ENCODE measurements at places on chromosomes 12 and 14. TPM values are rescaled to one million over a fixed set of nuclear protein-coding genes. Genes with fewer than 3 reads are reported as not detected.

Gene TIMELESS
- total RNA-seq: 47.0 TPM

DNA sequence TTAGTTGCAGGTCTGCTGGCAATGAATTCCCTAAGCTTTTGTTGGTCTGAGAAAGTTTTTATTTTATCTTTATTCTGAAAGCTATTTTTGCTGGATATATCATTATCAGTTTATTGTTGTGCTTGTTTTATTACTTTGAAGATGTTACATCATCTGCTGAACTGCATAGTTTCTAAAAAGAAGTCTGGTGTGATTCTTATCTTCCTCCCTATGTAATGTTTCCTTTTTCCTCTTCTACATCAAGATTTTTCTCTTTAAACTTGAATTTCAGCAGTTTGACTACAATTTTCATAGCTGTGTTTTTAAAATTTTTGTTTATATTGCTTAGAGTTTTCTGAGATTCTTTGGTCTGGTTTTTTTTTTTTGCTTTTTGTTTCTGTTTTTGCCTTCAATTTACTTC lies 137.1 kb upstream of the PMCH start:
- no peak for DNase-seq

GRCh38 chr12:13060581-13060980 lies 16.4 kb downstream of the FAM234B start:
- no peak for DNase-seq

GRCh38 chr12:72349491-72349890 lies 77.3 kb downstream of the TRHDE start:
- DNase-seq: no peak

DNA sequence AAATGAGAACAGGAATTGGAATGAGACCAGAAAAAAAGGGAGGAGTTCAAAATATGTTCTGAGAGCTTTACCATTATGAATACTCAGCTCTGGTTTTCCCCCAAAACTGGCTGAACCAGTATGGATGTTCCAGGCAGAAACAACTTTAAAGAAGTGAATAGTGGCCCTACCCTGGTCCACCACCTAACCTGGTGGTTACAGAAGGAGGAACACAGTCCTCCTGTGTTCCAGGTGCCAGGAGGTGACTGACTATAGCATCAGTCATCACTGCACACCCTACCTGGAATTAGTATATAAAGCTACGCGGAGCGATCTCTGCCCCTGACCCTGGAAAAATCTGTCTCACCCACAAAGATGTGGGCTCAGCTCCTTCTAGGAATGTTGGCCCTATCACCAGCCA lies at the start of gene A2ML1:
Gene A2ML1, plus strand, starts transcription at position 324 of the 400 bp plus-strand sequence. Its CDS starts 31 bp downstream, at position 355.
- no peak for DNase-seq

DNA sequence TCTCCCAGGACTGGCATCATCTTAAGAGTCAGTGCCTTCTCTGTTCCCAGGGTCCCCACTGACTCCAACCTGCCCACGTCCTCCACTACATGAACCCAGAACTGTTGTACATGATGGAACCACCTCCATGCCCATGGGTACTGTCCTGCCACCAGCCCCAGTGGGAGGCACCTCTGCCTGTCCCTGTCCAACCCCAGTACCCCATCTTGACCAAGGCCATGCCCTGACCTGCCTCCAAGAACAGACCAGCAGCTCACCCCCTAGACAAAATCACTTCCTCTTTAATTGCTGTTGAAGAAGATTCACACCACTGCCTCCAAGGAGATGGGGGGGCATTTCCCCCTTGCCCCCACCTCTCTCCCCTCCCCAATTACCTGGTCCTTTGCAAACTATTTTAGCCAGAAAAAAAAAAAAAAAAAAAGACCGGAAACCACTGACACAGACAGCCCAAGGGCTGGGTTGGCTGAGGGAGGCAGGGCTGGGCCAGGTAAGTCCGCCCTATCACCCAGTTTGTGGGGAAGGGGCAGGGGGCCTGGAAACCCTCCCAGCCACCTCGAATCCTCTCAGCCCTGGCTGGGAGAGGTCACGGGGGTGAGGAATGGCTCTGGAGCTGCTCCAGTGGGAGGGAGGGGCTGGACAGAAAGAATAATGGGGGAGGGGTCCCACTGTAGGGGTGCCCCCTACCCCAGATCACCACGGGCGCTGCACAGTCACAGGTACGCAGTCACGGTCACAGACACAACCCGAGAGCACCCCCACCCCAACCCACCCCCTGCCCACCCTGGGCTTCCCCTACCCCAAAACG lies 13.4 kb downstream of the AGAP2 start:
- no peak for DNase-seq

DNA sequence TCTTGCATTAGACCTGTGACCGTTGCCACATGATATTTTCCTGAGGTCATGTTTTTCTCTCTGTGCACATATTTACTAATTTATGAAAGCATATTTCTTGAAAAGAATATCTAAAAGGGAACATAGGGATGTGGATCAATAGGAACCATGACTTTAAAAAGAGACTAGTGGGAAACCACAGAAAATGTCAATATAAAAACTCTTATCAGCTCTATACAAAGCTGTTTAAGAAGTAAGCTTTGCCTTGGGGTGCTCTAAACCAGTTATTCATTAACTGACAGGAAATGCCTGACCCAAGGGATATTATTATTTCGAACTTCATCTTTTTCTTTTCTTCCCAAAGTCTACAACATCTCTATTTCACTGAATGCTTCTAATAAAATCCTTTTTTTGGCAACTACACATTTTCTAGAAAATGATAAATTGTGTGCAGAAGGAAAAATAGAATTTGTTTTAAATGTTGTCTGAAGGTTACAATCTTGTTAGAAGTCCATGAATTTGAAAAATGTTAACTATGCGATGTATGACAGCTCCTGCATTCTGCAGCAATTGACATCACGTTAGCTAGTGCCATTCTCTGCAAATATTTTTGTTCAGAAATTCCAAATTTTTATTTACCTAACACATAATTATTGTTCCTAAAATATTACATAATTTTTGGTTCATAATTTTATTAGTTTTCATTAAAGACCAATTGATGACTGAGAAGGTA lies 345.0 kb downstream of the SLC16A7 start:
- no peak for DNase-seq

Gene TMED10
- total RNA-seq: 303 TPM

DNA sequence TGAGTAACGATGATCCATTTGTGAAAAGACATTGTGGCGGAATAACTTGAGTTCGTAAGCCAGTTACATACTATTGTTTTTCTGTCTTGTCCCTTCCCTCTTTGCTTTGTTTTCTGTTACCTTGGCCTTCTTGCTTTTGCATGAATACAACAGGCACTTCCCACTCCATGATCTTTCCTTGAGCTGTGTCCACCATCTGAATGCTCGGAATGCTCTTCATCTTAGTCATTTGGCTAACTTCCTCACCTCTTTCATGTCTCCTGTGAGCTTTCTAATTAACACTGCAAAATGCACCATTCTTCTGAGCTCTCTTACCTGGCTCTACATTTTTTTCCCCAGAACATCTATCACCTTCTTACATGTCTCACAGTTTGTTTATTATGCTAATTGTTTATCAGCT lies 10.0 kb downstream of the KNTC1 start:
- no peak for DNase-seq

Gene KRT78
- total RNA-seq: not detected

Gene OTOGL
- not detected for total RNA-seq

DNA sequence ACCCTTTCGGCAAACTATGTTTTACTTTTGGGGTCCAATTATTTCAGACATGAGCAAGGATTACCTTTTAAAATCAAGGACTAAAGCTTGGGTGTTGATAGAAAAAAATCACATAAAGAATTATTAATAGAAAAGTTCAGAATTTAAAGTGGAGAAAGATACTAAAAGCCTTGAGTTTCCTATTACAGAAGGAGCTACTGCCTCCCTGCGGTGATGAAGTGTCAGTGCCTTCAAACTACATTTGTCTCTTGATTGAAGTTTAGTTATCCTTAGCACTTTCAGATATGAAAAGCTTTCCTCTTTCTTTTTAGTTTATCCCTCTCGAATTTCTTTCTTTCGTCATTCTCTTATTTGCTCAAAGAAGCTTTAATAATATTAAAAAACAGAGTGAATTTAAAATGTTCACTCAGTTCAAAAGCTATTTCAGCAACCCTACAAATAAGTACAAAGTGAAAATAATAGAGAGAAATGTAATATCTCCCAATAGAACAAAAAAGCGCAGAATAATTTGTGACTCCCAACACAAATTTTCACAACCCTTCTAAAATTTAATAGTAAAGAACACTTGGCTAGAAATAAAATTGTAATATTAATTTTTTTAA lies 87.6 kb downstream of the SEC23A start:
- DNase-seq: peak; percentile 28

Gene PRIMA1
- 1.5 TPM for total RNA-seq

Gene ADAMTS20
- total RNA-seq: not detected

DNA sequence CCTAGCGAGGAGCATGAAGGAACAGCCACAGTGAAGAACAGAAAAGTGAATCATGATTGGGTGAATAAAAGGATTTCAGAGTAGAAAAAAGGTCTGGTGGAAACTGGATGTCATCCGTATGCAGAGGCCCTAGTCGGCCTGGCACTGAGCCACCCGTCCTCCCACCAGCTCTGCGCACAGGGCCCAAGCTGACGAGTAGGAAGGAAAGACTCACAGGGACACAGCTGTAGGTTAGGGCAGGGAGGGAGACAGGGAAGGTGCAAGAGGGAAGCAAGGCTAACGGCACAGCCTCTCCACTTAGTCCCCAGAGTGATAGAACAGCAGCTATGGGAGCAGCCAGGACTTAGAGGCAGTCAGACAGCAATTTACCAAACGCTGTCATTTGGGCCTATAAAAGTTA lies 112.6 kb downstream of the KCNK10 start:
- no peak for DNase-seq

DNA sequence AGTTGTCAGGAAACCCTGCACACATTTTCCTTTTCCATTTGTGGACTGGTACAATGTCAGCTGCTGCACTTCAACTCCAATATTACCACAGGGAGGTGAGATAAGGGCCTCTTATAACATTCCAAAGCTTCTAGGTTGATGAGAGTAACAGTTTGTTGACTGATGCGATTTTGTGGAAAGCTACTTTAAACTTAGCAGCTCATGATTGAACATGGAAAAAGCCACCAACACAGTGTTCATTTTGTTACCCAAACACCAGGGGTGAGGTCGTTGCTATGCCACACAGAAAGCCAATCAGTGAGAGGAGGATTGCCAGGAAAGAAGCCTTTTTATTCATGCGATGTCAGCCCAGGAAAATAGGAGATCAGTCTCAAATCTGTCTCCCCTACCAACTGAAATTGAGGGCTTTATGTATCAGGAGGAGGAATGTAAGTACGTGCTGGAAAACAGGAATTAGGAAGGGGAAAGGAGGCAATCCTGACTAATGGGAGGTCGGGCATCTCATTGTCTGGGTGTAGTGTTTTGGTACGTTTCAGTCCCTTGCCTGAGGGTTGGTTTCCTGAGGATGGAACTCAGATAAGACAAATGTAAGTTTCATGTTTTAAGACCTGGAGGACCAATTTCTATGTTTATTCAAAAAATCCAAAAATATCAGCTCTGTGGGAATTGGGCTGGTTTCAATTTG lies 92.7 kb upstream of the PLEKHA5 start:
- no peak for DNase-seq

GRCh38 chr14:35390577-35391387 lies 13.8 kb downstream of the NFKBIA start:
- no peak for DNase-seq

Gene ACOT4
- total RNA-seq: not detected

- DNase-seq: no peak
These were observed 13.5 kb downstream of the ETFRF1 start for GRCh38 chr12:25208554-25208953.

GRCh38 chr14:97578982-97579548 lies 781.9 kb downstream of the VRK1 start:
- no peak for DNase-seq

Gene SRRM4
- total RNA-seq: 0.02 TPM

DNA sequence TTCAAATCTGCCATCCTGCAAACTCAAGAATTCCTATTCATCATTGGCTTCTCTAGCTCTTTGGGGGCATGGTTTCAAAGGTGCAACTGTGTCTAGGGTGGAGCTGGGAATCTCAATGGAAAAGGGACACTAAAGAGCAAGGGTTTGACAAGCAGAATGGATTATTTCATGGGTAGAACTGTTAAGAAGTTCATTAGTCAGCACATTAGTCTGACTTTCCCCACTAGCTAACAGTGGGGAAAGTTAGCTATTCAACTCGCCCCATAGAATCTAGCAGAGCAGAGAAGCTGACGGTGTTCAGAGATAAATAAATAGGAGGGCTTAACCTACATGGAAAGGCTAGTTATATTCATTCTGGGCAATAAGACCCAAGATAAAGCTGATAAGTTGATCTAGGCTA lies 153.9 kb downstream of the EMP1 start:
- no peak for DNase-seq

DNA sequence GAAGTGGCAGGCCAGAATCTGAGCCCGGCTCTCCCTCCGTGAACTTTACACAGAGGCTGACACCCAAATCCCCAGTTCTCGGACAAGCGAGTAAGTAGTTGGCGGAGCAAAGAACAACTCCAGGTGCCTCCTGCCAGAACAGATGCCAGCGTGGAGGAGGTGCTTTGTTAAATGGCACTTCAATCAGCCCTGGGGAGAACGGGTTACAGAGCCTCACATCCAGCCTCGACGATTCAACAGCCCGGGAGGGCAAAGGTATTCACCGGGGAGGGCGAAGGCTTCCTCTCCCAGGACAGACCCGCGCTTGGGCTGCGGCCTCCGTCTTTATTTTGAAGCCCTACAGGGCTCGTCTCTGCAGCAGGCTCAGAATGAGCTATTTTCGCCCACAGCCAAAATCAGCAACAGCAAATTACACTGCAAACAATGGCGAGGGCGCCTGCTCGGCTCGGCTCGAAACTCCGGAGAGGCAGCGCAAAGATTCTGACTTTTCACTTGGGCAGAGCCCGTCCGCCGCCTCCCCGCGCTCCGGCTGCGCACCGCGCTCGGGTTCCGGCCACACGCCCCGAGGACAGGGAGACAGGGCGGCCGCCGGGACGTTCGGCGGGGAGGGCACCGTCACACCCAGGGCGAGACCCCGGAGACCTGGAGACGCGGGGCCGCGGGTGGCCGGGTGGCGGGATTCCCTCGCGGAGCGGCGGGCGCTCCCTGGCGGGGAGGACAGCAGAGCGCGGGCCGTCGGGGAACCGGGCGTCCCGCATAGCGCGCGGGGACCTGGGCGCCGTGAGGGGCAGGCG lies 811 bp downstream of the TMCC3 start:
- no peak for DNase-seq

- DNase-seq: peak; percentile 94
These were observed 40.0 kb upstream of the CAPRIN2 start for GRCh38 chr12:30794591-30795409.

Gene TMEM117
- total RNA-seq: 3.6 TPM

- no peak for DNase-seq
These were observed 64.9 kb upstream of the DACT1 start for GRCh38 chr14:58572863-58573262.

Gene FLRT2
- total RNA-seq: 0.17 TPM

Gene FAM177A1
- 46.2 TPM for total RNA-seq

Gene ADIPOR2
- 69.9 TPM for total RNA-seq

- no peak for DNase-seq
These were observed 50.9 kb downstream of the FBXO33 start for GRCh38 chr14:39381366-39381765.

GRCh38 chr14:95697764-95698163 lies 11.5 kb downstream of the TCL1B start:
- no peak for DNase-seq

GRCh38 chr12:123263196-123263817 lies 8.3 kb downstream of the CDK2AP1 start:
- DNase-seq: no peak

GRCh38 chr12:107091381-107091780 lies 2.0 kb downstream of the CRY1 start:
- no peak for DNase-seq

- DNase-seq: no peak
These were observed 480.2 kb upstream of the FBXO33 start for GRCh38 chr14:39912192-39913100.
